AG08395 (cell line): ENCODE measurements at places on chromosomes 7 and 10.
A peak's percentile ranks its signal among the peaks of the same experiment; 100 is the strongest.

- DNase-seq, result no peak
These were observed 151.8 kb downstream of the TCERG1L start for GRCh38 chr10:131159771-131160170.

GRCh38 chr10:84265418-84265817 lies 20.6 kb downstream of the RGR start:
- no peak for DNase-seq

DNA sequence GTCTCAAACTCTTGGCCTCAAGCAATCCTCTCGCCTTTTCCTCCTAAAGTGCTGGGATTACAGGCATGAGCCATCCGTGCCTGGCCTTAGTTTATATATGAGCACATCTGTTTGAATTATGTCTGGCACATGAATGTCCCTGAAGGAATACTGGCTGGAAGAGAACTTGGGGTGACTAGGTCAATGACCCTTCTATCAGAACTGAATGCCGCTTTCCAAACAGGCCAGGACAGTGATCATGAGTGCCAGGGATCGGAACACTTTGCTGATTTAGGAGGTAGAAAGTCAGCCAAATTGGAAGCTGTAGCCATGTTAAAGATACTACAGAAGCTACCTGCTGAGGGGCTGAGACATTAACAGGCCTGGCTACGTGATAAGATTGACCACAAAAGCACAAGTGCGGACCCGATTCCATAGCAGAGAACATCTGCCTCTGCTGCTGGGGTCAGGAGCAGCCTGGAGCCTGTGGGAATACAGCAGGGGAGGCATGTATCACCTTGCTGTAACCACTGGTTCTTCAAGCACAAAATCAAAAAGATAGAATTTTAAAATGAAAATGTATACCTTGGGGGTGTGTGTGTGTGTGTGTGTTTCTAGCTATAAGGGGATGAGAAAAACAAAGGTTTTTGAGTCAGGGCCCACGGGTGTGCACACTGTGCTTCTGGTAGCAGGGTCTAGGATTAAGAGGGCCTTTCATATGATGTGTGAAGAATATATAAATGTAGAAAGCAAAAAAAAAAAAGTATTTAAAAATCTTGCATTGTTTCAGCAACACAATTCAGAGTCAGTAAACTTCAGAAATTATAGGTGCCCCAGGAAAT lies 293.7 kb downstream of the BBS9 start:
- no peak for DNase-seq

GRCh38 chr7:151579644-151580043 lies 59.9 kb upstream of the RHEB start:
- no peak for DNase-seq

GRCh38 chr10:30011956-30012647 lies 47.3 kb downstream of the JCAD start:
- DNase-seq, result no peak

DNA sequence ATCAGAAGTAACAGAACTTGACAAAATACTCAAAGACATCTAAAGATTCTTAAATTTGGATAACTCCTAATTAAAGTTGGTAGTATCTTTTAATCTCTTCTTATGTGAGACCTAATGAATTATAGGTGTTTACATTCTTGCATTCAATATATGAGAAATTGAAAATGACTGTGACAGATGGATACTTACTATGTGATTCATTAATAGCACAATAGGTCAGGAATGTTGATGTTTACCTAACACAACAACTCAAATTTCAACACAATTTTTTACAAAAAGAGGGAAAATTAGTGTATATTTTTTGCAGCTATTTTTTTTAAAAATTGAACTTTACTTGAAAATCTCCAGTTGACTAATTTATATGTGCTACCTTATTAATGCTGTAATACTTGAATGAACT lies 31.7 kb upstream of the MCU start:
- DNase-seq, result no peak

GRCh38 chr10:69748621-69749020 lies 53.1 kb upstream of the COL13A1 start:
- peak; percentile 56 for DNase-seq

DNA sequence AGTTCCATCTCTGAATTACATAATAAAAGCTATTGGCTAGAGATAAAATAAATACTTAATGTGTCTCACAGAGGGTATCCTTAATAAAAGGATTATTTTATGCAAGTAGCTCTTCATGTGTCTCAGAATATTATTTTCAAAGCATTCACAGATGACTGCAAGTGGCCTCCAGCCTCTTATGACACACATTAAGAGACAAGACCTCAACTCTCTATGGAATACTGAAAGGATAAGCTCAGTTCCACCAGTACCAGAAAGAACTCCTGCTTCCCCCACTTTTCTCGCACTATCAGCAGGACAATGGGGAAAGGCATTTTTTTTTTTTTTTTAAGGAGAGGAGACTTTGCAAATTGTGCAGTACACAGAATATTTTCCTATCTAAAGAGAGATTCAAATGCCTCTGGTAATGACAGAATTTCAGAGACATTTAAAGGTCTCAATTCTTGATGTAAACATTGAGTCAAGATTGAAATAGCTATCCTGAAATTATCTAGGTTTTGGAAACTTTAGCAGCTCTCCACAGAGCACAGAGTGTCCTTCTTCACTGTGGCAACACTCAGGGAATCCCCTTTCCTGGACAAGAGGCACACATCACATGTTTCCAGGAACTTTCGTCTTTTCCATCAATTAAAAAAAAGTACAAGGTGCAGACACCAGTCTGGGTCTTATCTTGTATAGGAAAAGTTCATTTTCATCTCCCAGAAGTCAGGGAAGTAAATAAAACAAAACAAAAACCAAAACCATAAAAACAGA lies 122.0 kb upstream of the ANK3 start:
- no peak for DNase-seq

GRCh38 chr10:58701405-58702135 lies 188.9 kb downstream of the BICC1 start:
- peak; percentile 79 for DNase-seq

GRCh38 chr7:18262058-18262457 lies 233.5 kb upstream of the HDAC9 start:
- DNase-seq, result no peak
